CD4-positive, alpha-beta T cell treated with Interleukin-4 for 1 hour (primary cell): ENCODE measurements at places on chromosomes 1 and 21.

GRCh38 chr1:34433099-34433498 is 256.4 kb downstream of the C1orf94 start:
- DNase-seq, result no peak

DNA sequence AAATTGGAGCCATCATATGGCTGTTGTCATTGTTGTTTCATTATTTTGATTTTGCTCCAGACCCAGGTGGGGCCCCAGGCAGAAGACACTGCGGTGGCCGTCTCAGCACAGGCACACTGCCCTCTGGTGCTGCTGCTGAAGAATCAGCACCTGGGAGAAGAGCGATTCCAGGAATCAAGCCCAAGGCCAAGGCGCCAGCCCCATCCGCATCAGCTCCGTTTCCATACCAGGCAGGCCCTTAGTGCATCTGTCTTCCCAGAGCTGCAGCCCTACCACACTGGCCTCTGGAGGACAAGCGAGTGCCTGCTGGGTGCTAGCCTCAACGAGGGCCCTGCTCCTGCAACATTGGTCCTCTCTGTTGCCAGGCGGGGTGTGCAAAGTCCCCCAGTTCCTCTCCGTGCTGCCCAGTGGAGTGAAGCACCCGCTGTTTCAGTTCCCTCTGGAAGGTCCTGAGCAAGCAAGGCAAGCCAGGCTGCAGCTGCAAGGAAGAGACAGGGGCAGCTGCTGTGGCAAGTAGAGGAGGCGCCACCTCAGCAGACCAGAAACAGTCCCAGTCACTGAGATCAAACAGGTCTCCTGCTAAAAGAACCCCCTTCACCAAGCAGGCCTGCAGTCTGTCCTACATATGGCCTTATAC is 5.2 kb downstream of the GRIK3 start:
- no peak for DNase-seq

GRCh38 chr1:14205066-14205465 is 393.4 kb upstream of the KAZN start:
- no peak for DNase-seq

GRCh38 chr1:29644812-29645211 is 408.5 kb downstream of the PTPRU start:
- no peak for DNase-seq

GRCh38 chr1:97093741-97094140 is 372.2 kb downstream of the PTBP2 start:
- no peak for DNase-seq

DNA sequence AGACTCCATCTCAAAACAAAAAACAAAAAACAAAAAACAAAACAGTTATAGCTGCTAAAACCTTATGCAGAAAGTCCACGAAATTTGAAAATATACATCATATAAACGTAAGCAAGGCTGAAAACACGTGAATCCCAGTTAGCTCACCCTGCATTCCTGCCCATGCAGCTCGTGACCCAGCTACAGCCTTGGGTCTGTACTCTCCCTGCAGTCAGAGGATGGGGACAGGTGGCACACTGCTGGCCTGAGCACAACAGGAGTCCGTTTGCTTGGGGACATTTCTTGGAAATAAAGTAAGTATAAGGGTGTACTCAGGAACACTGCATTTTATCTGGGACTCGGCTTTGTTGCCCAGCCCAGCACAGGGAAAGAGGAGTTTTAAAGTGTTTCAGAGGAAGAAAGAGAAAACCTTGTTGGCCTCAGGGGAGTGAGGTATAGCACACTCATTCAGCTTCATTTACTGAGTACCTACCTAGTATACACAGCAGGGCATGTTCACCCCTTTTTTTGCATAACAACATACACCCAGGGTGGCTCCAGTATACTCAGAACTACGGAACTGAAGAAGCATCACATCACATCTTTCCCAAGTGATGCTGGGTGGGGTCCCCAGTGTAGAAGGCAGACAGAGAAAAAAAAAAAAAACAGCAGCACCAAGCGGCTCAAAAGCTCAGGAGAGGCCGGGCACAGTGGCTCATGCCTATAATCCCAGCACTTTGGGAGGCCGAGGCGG is 44.1 kb downstream of the CAPZB start:
- DNase-seq, result no peak

DNA sequence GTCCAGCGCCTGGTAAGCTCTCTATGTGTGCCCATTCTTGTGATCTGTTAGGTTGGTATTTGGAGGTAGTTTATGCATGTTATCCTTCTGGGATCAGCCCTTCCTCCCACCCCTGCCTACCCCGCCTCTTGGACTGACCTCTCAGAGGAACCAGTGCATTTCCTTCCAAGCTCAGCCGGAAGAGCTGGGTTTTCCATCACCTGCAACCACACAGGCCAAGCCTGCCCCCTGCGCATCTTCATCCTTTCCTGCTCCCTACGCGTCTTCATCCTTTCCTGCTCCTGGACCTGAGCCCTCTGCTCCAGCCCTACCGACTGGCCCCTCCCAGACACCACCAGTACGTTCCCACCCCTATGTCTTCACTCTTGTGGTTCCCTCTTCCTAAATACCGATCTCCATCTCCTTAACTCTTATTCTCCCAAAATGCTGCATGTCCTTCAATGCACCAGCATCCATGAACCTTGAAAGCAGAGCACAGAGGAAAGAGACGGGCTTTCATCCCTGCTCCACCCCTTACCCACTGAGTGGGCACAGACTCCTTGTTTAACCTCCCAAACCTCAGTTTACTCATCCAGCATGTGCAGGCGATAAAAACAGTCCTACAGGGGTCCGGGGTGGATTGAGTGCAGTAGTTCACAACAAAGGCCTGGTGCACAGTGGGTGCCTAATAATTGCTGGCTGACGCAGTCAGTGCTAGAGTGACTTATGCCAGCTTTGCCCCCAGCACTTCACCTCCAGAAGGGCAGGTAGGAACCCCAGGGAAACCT is 526.3 kb downstream of the MATN1 start:
- no peak for DNase-seq
